ENCODE measurements at places on chromosomes 12 and 14.

GRCh38 chr12:85186236-85186635 lies 93.8 kb upstream of the ALX1 start:
- DNase-seq, result no peak
- H3K27ac ChIP-seq, result no peak overlapping the region
- H3K4me3 ChIP-seq, result no peak overlapping the region
- no peaks in the 10 kb centered on the region for H3K27me3 ChIP-seq
- peaks cover 2% of the 10 kb centered on the region for H3K36me3 ChIP-seq

DNA sequence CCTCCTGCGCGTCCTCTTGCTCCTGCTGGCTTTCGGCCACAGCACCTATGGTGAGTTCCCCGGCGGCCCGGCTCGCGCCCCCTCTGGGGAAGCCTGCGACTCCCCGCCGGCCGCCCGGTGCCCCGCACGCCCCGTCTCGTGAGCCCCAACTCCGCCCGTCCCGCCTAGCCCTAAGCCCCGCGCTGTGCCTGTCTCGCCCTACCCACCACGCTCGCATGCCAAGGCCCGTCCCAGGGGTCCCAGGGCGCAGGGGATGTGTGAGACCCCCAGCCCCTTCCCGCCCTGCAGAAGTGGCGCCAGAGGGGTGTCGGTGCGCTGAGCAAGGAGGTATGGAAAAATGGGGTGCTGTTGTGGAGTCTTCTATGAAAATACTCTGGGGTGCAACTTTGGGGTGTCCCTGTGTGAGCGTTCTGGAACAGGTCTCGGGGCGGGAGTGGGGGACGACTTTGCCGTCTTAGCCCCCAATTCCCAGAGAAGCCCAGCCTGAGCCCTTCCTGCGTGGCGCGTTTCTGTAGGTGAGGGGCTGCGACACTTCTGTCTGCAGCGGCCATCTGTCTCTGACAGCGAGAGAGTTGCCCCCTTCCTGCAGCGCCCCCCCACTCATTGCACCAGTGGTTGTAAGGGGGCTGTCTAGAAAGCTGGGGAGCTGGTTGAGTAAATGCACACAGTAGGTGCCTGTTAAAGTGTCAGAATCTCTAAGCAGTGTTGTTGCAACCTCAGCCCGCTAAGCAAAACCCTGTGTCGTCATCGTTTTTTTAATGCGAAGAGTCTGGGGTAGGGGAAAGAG lies 587 bp downstream of the DLK1 start:
- no peaks in the 10 kb centered on the region for H3K36me3 ChIP-seq
- DNase-seq, result no peak
- no peak overlapping the region for H3K27ac ChIP-seq
- peaks cover 84% of the 10 kb centered on the region for H3K27me3 ChIP-seq

- no peaks in the 10 kb centered on the region for H3K36me3 ChIP-seq
- H3K4me3 ChIP-seq, result no peak overlapping the region
- DNase-seq, result no peak
- peaks cover 8% of the 10 kb centered on the region for H3K4me1 ChIP-seq
- H3K27ac ChIP-seq, result no peak overlapping the region
These were observed 170.9 kb downstream of the PPM1H start for GRCh38 chr12:62763861-62764645.

DNA sequence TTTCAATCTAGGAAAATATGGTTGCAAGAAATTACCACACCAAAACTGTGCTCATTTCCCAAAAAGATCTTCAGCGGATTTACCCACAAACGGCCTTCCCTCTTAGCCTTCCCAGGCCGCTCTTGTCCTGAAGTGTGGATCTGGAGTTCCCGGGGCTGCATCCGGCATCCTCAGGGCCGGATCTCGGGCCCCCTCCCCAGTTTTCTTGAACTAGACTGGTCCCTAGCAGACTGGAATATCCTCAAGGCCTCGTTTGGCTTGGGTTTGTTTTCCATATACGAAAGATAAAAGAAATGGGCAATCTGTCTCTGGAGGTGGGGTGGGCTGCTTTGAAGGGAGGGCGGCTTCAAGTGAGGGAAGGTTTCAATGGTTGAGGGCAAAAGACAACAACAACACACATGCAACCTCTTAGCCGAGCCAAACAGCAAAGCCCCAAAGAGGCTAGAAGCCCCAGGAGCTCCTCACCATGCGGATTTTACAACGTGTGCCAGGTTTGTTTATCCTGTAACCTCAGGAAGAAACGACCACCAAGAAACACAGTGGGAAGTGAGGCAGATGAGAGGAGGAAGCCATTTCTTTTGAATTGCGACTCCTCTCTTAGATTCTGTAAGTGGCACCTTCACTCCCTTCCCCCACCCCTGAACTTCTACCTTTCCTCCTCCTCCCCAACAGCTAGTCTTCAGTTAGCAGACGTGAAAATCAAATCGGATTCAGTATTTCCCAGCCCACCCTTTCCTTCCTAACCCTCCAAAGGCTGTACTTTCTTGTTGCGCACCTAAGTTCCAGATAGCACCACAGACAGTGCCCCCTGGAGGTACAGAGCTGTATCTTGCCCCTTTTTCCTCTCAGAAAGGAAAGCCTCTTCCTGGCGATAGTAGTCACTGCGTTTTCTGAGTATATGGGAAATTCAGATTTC lies 2.6 kb downstream of the MYF6 start:
- H3K36me3 ChIP-seq, result no peaks in the 10 kb centered on the region
- no peaks in the 10 kb centered on the region for H3K4me1 ChIP-seq
- no peak overlapping the region for H3K27ac ChIP-seq
- DNase-seq, result no peak
- no peaks in the 10 kb centered on the region for H3K27me3 ChIP-seq
- H3K4me3 ChIP-seq, result no peak overlapping the region

DNA sequence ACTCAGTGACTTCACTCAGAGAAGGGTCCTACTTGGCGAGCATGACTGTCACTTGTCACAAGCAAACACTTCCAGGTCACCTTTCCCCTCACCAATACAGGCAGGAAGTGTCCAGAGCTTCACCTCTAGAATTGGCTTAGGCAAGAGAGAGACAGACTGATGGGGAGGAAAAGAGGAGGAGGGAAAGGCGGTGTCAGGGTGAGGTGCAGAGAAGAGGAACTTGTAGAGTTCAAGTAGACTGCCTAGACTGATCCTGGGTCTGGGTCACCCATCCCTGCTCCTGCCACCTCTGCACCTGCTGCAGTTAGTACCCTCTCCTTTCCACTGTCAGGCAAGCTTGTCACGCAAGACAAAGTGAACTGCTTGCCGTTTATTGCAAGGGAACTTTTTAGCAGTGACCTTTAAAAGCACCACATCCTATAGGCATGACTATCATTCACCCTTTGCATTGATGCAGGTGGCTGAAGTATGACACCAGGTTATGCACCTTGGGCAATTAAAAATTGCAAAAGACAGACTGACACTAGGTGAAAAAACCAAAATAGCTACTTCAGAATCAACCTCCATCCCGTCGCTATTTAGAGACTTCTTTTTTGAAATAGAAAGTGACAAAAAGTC lies 292.4 kb downstream of the SYT1 start:
- no peak overlapping the region for H3K4me3 ChIP-seq
- no peaks in the 10 kb centered on the region for H3K4me1 ChIP-seq
- no peak overlapping the region for H3K27ac ChIP-seq
- H3K27me3 ChIP-seq, result no peaks in the 10 kb centered on the region

DNA sequence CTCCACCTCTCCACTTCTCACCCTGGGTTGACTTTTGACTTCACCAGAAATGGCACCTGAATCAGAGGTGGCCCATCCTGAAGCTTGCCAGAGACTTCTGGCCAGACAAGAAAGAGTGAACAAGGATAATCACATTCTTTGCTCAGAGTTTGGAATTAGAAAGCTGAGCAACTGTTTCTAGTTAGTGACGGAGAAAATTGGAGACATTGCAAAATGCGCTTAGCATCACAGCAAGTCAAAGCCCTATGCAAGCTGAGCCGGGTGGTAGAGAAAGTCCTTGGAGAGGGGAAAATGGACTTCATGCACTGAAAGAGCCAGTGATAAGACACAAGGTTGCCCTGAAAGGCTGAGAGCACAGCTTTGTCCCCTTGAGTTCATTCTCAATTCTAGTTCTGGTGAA lies 161.8 kb downstream of the PAH start:
- no peak for DNase-seq
- no peak overlapping the region for H3K4me3 ChIP-seq
- no peaks in the 10 kb centered on the region for H3K27me3 ChIP-seq
- no peaks in the 10 kb centered on the region for H3K36me3 ChIP-seq

- H3K4me3 ChIP-seq, result no peak overlapping the region
- H3K27ac ChIP-seq, result no peak overlapping the region
- peaks cover 65% of the 10 kb centered on the region for H3K27me3 ChIP-seq
- H3K4me1 ChIP-seq, result peaks cover 5% of the 10 kb centered on the region
These were observed 199.9 kb downstream of the PHETA1 start for GRCh38 chr12:111169032-111169431.

GRCh38 chr14:38199739-38200138 lies 8.0 kb upstream of the SSTR1 start:
- no peak overlapping the region for H3K4me3 ChIP-seq
- DNase-seq, result no peak
- no peaks in the 10 kb centered on the region for H3K36me3 ChIP-seq
- no peaks in the 10 kb centered on the region for H3K27me3 ChIP-seq

- no peak overlapping the region for H3K4me3 ChIP-seq
- DNase-seq, result no peak
- H3K27ac ChIP-seq, result no peak overlapping the region
- peaks cover 22% of the 10 kb centered on the region for H3K27me3 ChIP-seq
These were observed 199.0 kb downstream of the KIF26A start for GRCh38 chr14:104337351-104337750.

All from effector memory CD8-positive, alpha-beta T cell (primary cell).